ENCODE measurements at places on chromosomes 12 and 14.

GRCh38 chr14:78131616-78132015, 38.6 kb upstream of the NRXN3 start:
- H3K27ac ChIP-seq: no peak overlapping the region
- H3K4me1 ChIP-seq: no peaks in the 10 kb centered on the region
- DNase-seq: no peak
- H3K36me3 ChIP-seq: no peaks in the 10 kb centered on the region
- H3K27me3 ChIP-seq: no peaks in the 10 kb centered on the region
- no peak overlapping the region for H3K4me3 ChIP-seq

DNA sequence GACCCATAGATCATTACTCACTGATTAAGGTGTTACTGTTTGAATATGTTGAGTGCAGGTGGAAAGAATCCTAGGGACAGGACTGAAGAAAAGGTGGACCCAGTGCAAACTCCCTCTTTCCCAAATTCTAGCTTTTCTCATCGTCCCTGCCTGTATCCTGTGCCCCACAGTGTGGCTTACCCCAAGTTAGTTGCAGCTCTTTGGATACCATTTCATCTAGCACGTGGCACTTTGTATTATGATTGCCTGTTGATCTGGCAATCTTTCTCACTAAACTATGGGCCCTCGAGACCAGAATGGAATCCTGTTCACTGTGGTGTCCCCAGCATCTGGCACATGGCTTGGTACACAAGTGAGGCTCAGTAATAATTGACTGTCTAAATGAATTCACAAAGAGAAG, 66.5 kb downstream of the ELK3 start:
- DNase-seq: no peak
- H3K27me3 ChIP-seq: no peaks in the 10 kb centered on the region
- no peak overlapping the region for H3K27ac ChIP-seq
- H3K4me3 ChIP-seq: no peak overlapping the region

GRCh38 chr14:89011355-89012281, 187.2 kb downstream of the TTC8 start:
- H3K27me3 ChIP-seq: peaks cover 16% of the 10 kb centered on the region
- H3K27ac ChIP-seq: no peak overlapping the region
- H3K4me3 ChIP-seq: no peak overlapping the region
- no peak for DNase-seq
- H3K36me3 ChIP-seq: no peaks in the 10 kb centered on the region
- H3K4me1 ChIP-seq: no peaks in the 10 kb centered on the region

DNA sequence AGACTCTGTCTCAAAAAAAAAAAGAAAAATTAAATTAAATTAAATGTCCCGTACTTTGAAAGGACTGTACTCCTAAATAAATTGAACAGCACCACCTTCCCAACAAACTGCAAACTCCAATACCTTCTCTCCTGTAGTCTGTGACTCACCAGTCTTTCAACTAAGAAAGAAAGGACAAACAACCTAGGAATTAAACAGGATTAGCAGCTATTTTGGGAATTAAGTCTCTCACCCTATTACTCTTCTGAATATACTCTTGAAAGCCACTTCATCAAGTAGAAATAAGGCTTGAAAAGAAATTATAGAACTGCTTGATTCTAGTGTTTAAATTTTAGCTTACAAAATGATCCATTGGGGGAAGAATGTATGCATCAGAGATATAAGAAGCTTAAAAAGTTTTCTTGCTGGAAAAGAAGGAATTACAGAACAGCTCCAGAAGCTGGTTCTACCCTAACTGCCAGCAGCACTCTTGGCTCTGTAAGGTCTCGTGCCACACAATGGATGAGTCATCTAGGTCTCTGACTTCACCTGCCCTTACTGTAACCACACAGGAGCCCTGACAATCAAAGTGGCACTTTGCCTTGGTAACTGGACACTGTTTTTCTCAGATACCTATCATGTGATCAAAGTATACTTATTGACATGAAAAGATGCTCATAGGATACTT, 57.0 kb upstream of the CERS5 start:
- no peak for DNase-seq
- H3K4me1 ChIP-seq: peaks cover 48% of the 10 kb centered on the region
- H3K27me3 ChIP-seq: no peaks in the 10 kb centered on the region
- peak overlapping the region; percentile 49 for H3K27ac ChIP-seq
- H3K4me3 ChIP-seq: no peak overlapping the region

DNA sequence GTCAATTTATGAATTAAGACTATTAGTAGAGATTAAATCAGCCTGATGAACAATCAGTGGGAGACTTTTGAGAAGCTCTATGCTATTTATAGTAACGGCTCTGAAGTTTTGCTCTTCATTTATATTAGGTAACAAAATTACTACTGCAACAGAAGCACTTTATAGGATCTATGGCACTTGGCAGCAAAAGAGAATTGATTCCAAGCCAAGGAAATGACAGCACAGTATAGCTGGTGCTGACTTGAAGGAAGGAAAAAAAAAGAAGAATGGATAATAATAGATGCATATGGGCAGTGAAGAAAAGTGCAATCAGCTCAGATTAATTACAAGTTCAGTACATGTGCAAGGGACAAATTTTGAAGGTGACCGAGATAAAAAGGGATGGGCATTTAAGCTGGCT, 228.2 kb upstream of the PPFIA2 start:
- no peaks in the 10 kb centered on the region for H3K4me1 ChIP-seq
- no peaks in the 10 kb centered on the region for H3K36me3 ChIP-seq
- H3K27ac ChIP-seq: no peak overlapping the region
- DNase-seq: no peak
- H3K27me3 ChIP-seq: no peaks in the 10 kb centered on the region

- H3K4me1 ChIP-seq: no peaks in the 10 kb centered on the region
- no peak for DNase-seq
- H3K4me3 ChIP-seq: no peak overlapping the region
- H3K27me3 ChIP-seq: peaks cover 20% of the 10 kb centered on the region
- H3K27ac ChIP-seq: no peak overlapping the region
Measured at GRCh38 chr12:5907807-5908206, 37.3 kb downstream of the ANO2 start.

GRCh38 chr14:99586054-99586760, 17.8 kb downstream of the CCDC85C start:
- H3K27me3 ChIP-seq: no peaks in the 10 kb centered on the region
- H3K27ac ChIP-seq: no peak overlapping the region
- no peak overlapping the region for H3K4me3 ChIP-seq
- no peak for DNase-seq

DNA sequence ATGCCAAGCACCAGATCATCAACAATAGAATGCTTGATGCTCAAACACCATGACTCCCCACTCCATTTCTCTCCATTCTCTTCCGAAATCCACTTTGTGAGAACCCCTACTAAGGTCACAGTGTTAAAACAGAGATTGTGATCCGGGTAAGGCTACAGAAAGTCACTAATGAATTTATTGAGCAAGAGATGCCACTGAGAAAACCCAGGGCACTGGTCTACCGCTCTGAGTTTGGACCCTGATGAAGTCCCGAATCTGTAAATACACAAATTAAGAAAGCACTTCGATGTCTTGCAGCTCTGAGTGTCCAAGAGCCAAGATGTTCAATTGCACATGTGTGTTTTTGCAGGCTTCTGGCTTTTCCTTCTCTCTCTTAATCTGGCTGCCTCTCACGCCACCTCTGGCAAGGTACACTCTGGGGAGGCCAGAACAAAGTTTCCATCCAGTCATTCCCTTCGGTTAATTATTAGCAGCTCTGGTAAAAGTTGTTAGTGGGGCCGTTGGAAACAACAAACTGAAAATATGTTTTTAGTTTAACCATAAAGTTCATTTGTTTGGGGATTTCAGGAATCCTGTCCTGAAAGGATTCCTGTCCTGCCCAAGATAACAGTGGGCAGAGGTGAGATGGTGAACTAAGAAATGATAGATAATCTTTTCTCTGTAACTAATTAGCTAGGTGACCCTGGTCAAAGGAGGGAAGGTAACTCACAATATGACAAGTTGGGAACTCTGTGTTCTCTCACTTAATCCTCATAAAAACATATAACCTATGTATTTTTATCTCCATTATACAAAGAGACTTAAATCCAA, 75.4 kb downstream of the BTG1 start:
- H3K4me3 ChIP-seq: no peak overlapping the region
- H3K36me3 ChIP-seq: no peaks in the 10 kb centered on the region
- no peak overlapping the region for H3K27ac ChIP-seq
- H3K4me1 ChIP-seq: peaks cover 21% of the 10 kb centered on the region
- DNase-seq: no peak

DNA sequence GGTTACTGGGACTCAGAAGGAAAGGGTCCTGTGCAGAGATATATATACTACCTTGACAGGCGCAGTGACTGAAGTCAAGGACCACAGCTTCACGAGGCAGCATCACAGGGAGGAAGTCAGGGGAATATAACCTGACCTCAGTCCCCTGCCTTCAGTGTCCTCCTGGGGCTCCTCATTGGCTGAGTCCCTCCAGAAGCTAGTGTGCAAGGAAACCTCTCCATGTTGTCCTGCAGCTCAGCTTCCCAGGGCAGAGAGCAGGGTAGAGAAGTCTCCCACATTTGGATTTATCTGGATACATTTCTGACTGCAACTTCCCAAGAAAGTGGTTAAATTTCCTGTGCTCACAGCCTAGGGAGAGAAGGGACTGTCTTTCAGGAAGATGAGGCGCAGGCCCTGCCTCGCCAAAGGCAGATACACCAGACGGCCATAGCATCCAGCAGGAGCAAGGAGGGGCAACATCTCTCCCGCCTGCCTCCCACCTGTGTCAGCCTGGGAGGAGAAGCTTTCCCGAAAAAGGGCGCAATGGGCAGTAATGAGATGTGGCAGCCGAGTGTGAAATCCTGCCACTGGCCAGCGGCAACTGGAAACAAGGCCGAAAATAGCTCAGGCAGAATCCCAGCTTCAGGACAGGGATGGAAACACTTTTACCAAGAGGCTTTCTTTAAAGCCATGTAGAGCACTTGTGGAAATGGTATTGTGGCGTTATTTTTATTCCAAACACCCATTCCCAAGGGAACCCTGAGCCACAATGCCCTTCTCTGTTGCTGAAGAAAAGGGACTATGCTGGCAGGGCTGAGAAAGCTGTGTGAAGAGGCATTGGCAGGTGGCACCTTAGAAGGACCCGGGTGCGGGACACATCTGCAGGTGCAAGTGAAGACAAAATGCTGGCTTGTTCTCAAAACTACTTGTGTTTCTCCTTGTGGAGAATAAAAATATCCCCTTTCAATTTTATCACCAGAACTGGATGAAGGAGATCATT, 54.9 kb upstream of the HIF1A start:
- H3K4me3 ChIP-seq: no peak overlapping the region
- no peaks in the 10 kb centered on the region for H3K27me3 ChIP-seq
- peaks cover 13% of the 10 kb centered on the region for H3K4me1 ChIP-seq
- H3K27ac ChIP-seq: no peak overlapping the region
- H3K36me3 ChIP-seq: no peaks in the 10 kb centered on the region
- DNase-seq: no peak

- no peaks in the 10 kb centered on the region for H3K27me3 ChIP-seq
- H3K4me3 ChIP-seq: no peak overlapping the region
Measured at GRCh38 chr14:91878274-91878673, 10.9 kb upstream of the TC2N start.

GRCh38 chr12:100268835-100269564, 2.0 kb downstream of the SCYL2 start:
- no peaks in the 10 kb centered on the region for H3K36me3 ChIP-seq
- peaks cover 37% of the 10 kb centered on the region for H3K4me1 ChIP-seq
- no peaks in the 10 kb centered on the region for H3K27me3 ChIP-seq
- peak overlapping the region; percentile 98 for H3K4me3 ChIP-seq
- no peak overlapping the region for H3K27ac ChIP-seq

- DNase-seq: no peak
- no peak overlapping the region for H3K27ac ChIP-seq
- no peak overlapping the region for H3K4me3 ChIP-seq
- H3K4me1 ChIP-seq: no peaks in the 10 kb centered on the region
Measured at GRCh38 chr12:119229837-119230236, 51.1 kb downstream of the HSPB8 start.

DNA sequence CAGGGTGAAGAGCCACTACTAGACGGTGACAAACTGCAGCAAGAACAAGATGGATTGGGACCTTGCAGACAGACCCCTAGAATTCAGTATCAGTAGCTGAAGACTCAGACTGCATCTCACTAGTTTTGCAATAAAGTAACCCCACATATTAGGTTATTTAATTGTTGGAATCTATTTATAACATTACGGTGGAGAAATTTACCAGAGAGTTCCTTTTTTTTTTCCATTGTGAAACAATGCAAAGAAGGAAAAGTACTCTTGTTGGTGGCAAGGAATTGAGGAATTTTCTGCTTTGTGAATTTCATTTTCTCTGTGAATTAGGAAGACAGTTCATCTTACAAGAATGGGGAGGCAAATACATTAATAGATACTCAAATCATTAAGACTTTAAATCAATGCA, 185.7 kb upstream of the PPFIA2 start:
- no peaks in the 10 kb centered on the region for H3K36me3 ChIP-seq
- DNase-seq: no peak
- no peaks in the 10 kb centered on the region for H3K4me1 ChIP-seq
- no peak overlapping the region for H3K4me3 ChIP-seq

DNA sequence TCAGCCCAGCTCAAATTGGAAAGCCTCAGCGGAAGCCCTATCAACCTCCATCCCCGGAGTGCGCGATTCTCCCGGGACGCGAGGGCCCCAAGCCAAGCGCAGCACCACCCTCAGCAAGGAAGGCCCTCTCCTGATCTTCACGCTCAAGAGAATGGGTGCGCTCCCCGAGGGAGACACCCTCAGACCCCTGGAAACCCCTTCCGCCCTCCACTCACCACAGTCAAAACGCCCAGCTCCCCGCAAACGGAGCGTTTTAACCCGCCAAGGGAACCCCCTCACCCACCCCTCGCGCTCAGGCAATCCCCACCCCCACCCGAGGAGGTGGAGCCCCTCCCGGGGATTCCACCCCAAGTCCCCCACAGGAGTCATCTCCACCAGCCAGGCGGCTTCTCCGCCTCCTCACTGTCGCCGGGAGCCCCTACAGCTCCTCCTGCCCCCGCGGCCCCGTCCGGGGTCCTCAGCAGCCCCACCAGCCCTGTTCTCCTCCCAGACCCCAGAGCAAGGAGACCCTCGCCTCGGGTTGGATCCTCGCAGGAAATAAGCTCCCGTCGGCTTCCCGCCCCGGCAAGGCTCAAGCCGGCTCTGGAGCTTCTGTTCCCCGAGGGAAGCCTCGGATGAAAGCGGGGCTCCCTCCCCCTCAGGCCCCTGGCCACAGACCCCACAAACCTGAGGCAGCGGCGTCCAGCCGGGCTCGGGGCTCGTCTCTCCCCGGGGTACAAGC, 507 bp downstream of the BAZ2A start:
- H3K4me1 ChIP-seq: peaks cover 75% of the 10 kb centered on the region
- H3K36me3 ChIP-seq: peaks cover 3% of the 10 kb centered on the region
- peak overlapping the region; percentile 98 for H3K27ac ChIP-seq
- H3K27me3 ChIP-seq: no peaks in the 10 kb centered on the region

- no peak overlapping the region for H3K4me3 ChIP-seq
- H3K27me3 ChIP-seq: no peaks in the 10 kb centered on the region
- no peak for DNase-seq
- H3K4me1 ChIP-seq: no peaks in the 10 kb centered on the region
- H3K27ac ChIP-seq: no peak overlapping the region
Measured at GRCh38 chr12:87136330-87136976, 880.3 kb upstream of the MGAT4C start.

Data from suprapubic skin (tissue), 4 donors.